Activated CD8-positive, alpha-beta T cell treated with anti-CD3 and anti-CD28 coated beads for 36 hours (primary cell): ENCODE measurements at places on chromosomes 16 and 17. TPM values are rescaled to one million over a fixed set of nuclear protein-coding genes. Genes with fewer than 3 reads are reported as not detected.

Gene SCIMP
- total RNA-seq, result 0.13 TPM

Gene MYH8
- not detected for total RNA-seq

Gene SAMD14
- total RNA-seq, result 0.47 TPM

Gene NATD1
- 1.1 TPM for total RNA-seq

Gene SYCE1L
- total RNA-seq, result 3.0 TPM

Gene ASPA
- total RNA-seq, result not detected

Gene PRAC1
- not detected for total RNA-seq

Gene CLEC18C
- total RNA-seq, result not detected

Gene PARD6A
- total RNA-seq, result 6.3 TPM

DNA sequence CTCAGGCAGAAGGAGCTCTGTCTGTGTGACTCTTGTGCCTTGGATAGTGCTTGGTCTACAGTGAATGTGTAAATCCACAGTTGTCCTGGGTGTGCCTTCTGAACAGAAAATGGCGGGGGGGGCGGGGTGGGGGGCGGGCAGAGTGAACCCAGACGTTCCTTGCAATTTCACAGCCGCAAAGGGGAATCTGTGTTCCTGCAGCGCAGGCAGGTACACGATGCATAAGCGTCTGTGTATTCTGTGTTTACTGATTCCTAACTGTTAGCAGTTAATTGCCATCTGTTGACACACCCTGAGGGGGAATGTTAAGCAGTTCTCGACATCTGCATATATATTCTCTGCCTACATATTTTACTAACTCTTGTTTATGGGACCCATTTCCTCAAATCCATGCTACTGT, 123.5 kb upstream of the ZFHX3 start:
- no peak for DNase-seq
- H3K27me3 ChIP-seq, result no peaks in the 10 kb centered on the region
- no peaks in the 10 kb centered on the region for H3K36me3 ChIP-seq
- peaks cover 6% of the 10 kb centered on the region for H3K4me1 ChIP-seq
- no peak overlapping the region for H3K27ac ChIP-seq

DNA sequence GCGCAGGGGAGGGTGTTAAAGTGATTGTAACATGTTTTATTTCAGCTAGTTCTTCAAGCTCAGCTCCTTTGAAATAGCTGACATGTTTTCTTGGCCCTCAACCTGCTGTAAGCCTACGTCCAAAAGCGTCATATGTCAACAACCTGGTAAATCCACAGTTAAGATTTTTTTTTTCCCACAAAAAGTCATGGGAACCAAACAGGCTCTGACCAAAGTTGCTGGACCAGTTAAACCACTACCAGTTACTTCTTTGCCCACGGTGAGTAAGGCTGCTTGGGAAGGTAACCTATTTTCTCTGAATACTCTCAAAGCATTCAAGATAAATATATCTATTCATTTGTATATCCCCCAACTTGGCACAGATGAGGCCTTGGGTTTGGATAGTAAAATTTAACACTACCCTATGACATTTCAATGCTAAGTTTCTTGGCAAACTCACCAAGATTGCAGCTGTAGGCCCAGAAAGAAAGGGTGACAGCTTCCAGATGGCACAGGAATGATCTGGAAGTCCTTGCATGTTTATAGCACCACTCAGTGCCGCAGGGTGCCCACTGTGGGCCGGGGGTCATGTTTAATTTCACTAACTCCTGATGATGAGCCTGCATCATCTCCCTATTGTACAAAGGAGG, 166.2 kb downstream of the XYLT1 start:
- H3K4me1 ChIP-seq, result peaks cover 42% of the 10 kb centered on the region
- no peak overlapping the region for H3K27ac ChIP-seq
- H3K36me3 ChIP-seq, result no peaks in the 10 kb centered on the region
- no peak overlapping the region for H3K4me3 ChIP-seq
- no peak for DNase-seq

DNA sequence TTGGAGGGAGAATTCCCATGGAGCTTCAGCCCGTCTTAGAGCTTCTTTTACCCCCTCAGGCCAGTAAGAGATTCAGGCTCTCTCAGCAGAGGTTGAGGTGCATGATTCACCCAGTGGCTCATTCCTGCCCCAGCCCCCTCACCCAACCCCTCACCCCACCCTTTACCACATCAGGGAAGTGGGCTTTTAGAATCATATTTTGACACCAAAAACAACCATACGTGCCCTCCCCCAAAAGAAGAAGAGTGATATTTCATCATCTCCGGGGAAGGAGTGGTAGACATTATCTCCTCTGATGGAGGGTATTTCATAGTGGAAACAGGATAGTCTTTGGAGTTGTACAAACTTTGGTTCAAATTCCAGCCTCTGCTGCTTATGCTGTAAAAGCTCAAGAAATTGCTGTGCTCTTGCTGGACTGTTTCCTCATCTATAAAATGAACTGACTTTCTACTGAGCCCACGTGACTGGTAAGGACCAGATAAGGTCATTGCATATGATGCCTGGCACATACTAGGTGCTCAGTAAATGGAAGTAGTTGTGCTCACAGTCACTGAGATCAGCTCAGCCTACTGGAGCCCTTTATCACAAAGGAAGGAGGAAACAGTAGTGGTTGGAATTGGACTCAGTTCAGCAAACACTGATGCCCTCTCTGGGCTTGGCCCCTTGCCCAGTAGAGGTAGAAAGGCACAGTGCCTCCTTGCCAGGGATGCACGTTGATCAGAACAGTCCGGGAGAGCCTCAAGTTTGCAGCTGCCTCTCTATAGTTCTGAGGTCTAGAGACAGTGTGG, 18.3 kb upstream of the CCL5 start:
- H3K36me3 ChIP-seq, result peaks cover 5% of the 10 kb centered on the region
- H3K4me1 ChIP-seq, result peaks cover 69% of the 10 kb centered on the region
- H3K4me3 ChIP-seq, result peak overlapping the region; percentile 63
- peak; percentile 85 for DNase-seq

GRCh38 chr16:68275611-68276191, 11.4 kb downstream of the SLC7A6 start:
- peak; percentile 59 for DNase-seq
- H3K27ac ChIP-seq, result peak overlapping the region; percentile 96
- peak overlapping the region; percentile 3 for H3K4me3 ChIP-seq
- H3K4me1 ChIP-seq, result peaks cover 70% of the 10 kb centered on the region

GRCh38 chr17:76716146-76716838, 5.5 kb upstream of the MXRA7 start:
- peak overlapping the region; percentile 53 for H3K4me3 ChIP-seq
- DNase-seq, result peak; percentile 93
- peaks cover 62% of the 10 kb centered on the region for H3K4me1 ChIP-seq
- H3K27me3 ChIP-seq, result no peaks in the 10 kb centered on the region
- H3K27ac ChIP-seq, result peak overlapping the region; percentile 92

DNA sequence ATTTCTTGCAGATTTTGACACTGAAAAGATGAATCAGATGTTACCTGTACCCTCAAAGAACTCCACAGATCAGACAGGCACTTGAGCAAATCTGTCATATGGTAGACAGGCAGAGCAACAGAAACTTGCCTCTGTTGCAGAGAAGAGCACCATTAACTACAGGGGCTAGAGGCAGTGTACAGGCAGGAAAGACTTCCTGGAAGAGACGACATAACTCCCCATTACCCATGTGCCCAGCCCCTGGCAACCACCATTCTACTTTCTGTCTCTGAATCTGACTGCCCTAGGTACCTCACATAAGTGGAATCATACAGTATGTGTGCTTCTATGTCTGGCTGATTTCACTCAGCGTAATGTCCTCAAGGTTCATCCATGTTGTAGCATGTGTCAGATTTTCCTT, 15.5 kb downstream of the GFOD2 start:
- peaks cover 13% of the 10 kb centered on the region for H3K4me1 ChIP-seq
- H3K27me3 ChIP-seq, result no peaks in the 10 kb centered on the region
- no peak overlapping the region for H3K4me3 ChIP-seq
- DNase-seq, result peak; percentile 42
- peak overlapping the region; percentile 79 for H3K27ac ChIP-seq

- H3K4me3 ChIP-seq, result peak overlapping the region; percentile 97
- peaks cover 51% of the 10 kb centered on the region for H3K4me1 ChIP-seq
- peaks cover 11% of the 10 kb centered on the region for H3K36me3 ChIP-seq
- peaks cover 41% of the 10 kb centered on the region for H3K27me3 ChIP-seq
These were observed 2.4 kb upstream of the ALOXE3 start for GRCh38 chr17:8120520-8121406.

DNA sequence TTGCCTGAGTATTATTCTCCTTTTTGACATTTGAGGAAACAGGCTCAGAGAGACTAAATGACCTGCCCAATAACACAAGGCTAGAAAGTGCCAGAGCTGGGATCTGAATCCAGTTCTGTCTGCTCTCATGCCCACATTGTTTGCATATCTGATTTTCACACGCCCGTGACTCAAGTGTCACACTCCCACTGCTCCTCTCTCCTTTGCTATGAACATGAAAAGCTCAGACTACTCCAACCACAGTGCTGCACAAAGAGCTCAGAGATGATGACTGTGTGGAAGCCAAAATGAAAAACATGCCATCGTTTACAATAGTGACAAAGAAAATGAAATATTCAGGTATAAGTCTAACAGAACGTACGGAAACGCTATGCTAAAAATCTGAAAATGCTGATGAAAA, 107.9 kb downstream of the SMG6 start:
- peak overlapping the region; percentile 50 for H3K27ac ChIP-seq
- no peaks in the 10 kb centered on the region for H3K27me3 ChIP-seq
- peaks cover 28% of the 10 kb centered on the region for H3K36me3 ChIP-seq
- peaks cover 51% of the 10 kb centered on the region for H3K4me1 ChIP-seq

DNA sequence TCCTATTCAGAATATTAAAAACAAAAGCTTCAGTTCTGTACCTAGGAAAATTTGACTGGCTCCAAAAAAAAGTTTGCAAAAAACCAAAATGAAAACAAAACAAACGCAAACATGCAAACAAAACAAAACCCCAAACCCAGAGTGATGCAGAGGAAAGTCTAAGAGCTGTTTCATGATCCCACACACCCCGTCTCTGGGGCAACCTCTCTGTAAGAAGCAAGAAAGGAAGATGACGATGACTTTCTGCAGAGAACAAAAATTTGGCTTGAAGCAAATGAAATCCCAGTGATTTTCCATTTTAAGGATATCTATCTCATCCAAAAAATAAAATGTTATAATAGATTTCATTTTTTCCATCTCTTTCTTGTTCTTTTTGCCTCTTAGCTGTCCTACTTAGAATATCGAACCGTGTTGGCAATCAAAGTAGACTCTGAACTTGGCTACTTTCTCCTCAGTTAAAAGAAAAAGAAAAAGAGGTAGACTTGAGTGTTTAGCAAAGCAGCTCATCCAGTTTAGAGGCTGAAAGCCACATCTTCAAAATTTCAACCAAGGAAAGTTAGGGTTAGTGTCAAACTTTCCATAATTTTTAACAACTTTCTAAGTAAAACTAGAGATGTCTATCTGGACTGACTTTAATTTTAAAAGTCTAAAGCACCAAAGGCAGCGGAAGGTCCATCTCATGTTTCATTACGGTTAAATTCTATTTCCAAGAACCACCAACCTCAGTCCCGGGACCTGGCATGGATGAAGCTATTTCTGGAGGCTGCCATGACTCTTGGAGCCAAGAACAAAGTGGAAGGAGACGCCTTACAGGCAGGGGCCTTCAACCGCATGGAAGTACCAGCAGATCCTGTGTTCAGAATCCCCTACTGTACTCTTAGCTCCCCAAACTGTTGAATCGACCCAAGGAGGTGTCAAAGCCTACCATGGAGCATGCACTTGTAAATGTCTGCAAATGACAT, 180.8 kb downstream of the XYLT1 start:
- H3K36me3 ChIP-seq, result no peaks in the 10 kb centered on the region
- H3K4me1 ChIP-seq, result peaks cover 6% of the 10 kb centered on the region
- DNase-seq, result no peak
- H3K27me3 ChIP-seq, result no peaks in the 10 kb centered on the region
- no peak overlapping the region for H3K27ac ChIP-seq

GRCh38 chr17:8953156-8953885, 12.2 kb downstream of the PIK3R5 start:
- H3K4me3 ChIP-seq, result no peak overlapping the region
- H3K4me1 ChIP-seq, result peaks cover 95% of the 10 kb centered on the region
- peak overlapping the region; percentile 62 for H3K27ac ChIP-seq
- no peak for DNase-seq
- H3K36me3 ChIP-seq, result peaks cover 67% of the 10 kb centered on the region
